ENCODE measurements at places on chromosomes 2 and 18.
A peak's percentile ranks its signal among the peaks of the same experiment; 100 is the strongest.

- DNase-seq: no peak
These were observed 143.5 kb downstream of the RTN4 start for GRCh38 chr2:54906716-54907115.

DNA sequence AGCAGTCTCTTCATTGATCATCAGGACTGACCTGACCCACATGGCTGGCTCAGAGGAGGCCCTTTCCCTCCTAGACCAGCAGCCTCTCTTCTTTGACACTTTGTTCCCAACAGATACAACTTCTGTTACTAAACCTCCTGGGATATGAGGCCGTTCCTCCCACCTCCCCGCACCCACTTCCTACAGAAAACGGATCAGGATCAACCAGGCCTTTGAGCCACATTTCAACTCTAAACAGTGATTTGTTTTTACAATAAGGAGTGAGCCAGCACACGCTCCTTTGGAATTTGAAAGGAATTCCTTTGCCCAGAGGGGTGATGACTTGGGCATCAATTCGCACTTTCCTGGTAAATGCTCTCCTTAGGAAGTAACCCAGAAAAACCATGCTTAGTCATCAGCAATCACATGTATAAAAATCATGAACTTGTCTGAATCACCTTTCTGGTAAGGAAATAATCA lies 180.4 kb downstream of the FAM124B start:
- DNase-seq: peak; percentile 16

- no peak for DNase-seq
These were observed 59.7 kb downstream of the CPS1 start for GRCh38 chr2:210616074-210616473.

DNA sequence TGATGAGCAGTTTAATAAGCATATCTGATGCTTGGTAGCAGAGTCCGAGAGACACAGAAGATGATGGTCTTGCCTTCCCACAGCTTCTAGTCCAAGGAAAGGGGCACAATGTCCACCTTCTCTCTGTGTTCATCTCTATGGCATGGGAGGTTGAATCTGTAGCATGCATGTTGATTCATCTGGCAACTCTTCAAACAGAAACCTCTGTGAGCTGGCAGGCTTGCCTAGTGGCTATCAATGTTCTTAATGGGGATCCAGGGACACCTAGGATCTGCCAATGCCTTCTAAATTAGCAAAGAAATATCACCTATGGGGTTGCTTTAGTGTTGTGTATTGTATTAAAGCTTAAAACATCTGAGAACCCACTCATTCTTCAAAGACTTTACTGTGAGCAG lies 170.8 kb downstream of the INO80D start:
- no peak for DNase-seq

DNA sequence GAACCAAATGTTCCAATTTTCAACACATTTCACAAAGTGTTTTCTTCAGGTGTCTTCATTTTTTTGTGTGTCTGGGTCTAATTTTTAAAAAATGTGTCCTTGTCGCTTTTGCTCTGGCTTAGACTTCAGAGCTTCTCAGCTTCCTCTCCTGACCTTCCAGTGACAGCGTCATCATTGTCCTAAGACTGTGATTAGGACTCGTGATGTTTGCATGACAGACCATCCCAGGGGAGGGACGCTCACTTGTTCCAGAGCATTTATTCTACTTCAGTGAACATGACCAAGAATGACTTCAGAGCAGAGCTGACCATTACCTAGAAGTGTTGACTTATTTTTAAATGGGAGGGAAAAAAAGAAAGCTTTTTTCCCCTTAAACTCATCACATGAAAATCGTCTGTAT lies 591.9 kb downstream of the IRS1 start:
- DNase-seq: no peak

DNA sequence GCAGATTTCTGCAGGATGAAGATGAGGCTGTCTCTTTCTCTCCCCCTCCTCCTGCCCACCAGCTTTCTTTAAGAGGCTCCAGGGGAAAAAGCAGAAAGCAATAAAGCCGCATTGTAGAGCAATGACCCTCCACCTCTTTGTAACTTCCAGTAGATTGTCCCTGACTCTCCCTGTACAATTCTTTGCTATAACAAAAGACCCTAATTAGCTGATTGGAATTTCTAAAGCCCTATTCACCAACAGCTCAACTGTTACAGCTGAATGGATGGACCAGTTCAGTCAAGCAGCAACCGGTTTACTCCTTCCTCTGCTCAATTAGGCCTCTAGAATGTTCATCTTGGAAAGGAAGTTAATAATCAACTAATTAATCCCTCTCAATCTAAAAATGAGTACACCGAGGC lies 301.0 kb downstream of the STK39 start:
- DNase-seq: no peak

GRCh38 chr2:228321015-228321414 lies 139.5 kb upstream of the SPHKAP start:
- no peak for DNase-seq

DNA sequence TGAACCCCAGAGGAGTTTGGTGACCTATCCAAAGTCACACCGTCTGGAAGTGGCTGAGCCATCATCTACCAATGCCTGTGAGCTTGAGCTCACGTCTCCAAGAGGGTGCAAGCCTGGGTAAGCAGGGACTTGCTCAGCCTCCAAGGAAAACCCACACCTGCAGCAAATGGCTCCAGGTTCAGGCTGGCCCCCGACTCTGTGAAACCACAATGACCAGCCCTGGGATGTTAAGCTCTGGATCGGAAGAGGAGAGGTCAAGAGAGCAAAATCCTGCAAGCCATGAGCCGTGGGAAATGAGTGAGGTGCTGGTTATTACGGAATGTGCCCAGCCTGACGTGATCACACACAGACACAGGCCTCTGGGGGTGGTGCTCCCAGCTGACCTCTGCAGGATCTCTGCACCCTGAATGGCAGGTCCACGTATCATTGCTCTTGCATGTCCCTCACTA lies 94.1 kb upstream of the OTOS start:
- no peak for DNase-seq

- no peak for DNase-seq
These were observed 68.1 kb downstream of the LAMA3 start for GRCh38 chr18:23757437-23757733.

GRCh38 chr2:16960579-16960978 lies 294.9 kb upstream of the CYRIA start:
- DNase-seq: no peak

DNA sequence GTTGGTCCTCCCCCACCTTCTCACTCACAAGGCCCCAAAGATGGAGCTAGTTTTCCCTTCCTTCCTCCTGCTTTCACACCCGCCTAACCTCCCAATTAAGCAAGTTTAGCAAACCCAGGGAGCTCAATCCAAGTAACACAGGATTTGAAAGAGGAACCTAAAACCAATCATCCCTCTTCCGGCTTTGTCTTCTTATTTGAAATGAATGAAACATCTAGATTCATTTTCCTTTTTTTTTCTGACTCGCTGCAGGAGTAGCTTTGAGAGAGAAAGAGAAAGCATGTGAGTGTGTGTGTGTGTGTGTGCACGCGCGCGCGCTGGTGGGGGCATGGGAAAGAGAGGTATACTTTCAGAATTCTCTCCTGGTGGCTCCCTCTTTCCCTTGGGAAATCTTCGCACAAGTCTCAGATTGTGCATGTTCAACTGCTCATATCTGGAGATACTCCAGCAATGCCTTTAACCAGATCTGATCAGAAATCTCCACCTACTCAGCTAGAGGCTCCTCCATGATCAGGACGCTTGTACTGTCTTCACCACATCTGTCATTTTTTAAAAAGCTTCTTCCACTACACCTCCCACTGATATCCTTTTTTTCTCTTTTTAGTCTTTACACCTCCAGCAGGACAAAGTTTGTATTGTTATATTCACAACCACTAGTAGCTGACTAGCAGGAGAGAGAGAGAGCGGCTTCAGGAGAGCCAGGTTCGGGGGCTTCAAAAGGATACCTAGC lies 1.7 kb downstream of the SLC8A1 start:
- no peak for DNase-seq

GRCh38 chr2:203782262-203782976 lies 76.0 kb downstream of the CD28 start:
- peak; percentile 71 for DNase-seq

DNA sequence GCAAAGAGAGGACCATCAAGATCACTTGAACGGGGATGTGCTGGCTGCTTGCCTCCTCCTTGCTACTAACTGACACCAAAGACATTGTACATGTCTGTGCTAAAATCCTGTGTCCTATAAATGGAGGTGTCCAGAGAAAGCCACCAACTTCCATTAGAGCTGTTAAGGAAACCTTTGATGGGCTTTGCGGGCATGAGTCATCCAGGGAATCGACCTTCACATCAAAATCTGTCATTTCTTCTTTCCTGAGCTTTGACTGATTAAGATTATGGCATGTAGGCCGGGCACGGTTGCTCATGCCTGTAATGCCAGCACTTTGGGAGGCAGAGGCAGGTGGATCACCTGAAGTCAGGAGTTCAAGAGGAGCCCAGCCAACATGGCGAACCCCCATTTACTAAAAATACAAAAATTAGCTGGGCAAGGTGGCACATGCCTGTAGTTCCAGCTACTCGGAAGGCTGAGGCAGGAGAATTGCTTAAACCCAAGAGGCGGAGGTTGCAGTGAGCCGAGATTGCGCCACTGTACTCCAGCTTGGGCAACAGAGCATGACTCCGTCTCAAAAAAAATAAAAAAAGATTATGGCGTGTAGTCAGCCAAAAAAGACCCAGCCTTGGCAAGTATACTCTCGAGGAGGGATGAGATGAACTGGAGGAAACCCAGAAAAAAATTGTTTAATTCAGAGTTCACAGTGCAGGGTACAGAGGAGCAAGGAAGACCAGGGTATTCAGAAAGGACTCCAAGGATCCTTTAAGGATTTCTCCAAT lies 115.8 kb downstream of the CABLES1 start:
- no peak for DNase-seq

DNA sequence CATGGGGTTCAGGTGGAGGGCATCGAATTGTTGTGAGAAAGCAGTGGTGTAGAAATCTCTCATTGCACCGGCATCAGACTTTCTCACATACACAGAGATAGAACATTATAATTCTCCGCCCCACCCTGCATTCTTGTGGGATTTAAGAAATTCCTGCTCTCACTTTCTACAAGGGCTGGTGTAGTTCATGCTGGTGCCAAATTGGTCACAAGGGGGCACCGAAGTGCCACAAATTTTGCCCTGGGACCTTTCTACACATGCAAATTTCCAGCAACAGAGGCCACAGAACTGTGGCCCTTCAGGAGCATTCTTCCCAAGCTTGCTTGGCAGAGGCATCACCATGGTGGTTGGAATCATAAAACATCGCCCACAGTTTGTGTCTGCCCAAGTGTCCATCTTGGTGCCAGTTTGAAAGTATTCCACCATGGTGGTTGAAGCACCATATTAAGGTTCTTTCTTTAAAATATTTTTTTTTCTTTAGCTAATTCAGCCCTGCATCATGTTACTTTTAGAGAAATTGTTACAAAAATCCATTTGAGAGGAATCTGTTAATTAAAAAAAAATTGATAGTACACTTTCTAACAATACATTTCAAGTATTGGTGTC lies 521.2 kb upstream of the FANCL start:
- DNase-seq: peak; percentile 61

DNA sequence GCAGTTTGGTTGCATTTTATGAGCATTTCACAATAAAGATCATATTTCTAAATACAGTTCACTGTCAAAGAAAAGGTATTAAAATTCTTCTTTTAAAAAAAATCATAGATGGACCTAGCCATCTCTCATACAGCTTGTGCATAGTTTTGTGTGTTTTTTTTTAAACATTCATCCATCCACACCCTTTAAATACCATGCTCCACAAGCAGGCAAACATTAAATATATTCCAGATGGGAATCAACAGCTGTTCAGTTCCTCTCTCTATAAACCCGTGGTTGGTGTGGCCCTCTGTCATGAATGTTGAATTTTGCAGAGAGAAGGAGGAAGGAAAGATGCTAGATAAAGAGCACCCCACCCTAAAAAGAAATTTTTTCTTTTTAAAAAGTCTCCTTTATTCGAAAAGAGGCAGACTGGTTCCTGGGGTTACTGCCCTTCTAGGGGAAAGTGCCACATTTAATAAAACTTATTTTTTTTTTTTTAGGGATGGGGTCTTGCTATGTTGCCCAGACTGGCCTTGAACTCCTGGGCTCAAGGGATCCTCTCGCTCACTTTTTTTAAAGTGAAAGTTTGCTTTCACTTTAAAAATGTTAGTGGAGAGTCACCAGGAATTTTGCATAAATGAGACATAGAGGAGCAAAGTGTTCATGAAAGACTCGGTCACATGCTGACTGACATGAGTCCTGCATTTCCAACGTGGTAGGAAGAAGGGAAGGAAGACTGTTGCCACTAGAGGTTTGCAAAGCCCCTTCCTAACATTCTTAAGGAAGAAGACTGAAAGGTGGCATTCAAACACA lies 73.9 kb upstream of the LMAN1 start:
- DNase-seq: no peak

- DNase-seq: no peak
These were observed 869.4 kb upstream of the ID2 start for GRCh38 chr2:7812231-7812995.

DNA sequence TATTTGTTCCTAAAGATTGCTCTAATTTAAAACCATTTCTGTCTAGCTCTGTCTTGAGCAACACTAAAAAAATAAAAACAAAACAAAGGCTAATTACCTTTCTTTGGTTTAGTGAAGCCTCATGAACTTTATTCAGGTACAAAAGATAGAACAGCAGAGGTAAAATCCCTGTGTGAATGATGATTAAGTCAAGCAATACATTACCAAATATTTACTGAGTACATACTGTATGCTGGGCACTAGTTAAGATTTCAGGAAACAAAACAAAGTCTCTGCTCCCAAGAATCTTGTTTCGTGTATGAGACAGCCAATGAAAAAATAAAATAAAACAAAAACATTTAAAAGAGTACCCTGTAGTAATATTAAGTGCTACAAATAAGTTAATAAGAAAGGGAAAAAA lies 257.5 kb downstream of the RND3 start:
- DNase-seq: no peak

DNA sequence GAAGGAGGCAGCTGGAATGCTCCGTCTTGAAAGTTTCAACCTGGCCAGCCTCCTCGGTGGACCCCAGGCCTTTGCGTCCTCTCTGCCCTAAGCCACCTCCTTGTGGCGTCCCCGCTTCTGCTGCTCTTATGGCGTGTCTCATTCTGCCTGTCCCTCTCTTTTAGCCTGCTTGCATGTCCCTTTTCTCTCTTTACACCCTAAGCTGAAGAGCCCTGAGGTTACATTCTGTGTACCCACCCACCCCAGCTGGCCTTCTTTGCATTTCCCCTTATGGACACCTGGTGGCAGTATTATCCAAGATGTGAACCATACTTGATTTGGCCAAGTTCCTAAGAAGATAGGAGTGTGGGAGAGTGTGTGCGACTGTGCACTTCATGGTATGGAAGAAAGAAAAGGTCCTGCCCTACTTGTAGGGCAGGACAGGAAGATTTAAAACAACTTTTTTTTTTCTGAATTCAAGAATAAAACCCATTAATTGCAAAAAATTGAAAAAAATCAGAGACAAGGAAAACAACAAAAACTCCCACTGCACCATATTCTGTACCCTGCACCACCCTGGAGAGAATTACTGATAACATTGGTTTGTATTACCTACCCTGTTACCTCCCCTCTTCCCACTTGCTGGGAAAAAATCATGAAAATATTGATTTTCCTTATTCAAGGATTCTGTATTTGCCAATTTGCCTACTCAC lies 77.4 kb downstream of the DYSF start:
- DNase-seq: peak; percentile 50

All from iPS DF 6.9 (cell line).